HuH-7 (cell line): ENCODE measurements at places on chromosomes 6 and 20.

GRCh38 chr6:131001111-131001736, 61.8 kb downstream of the EPB41L2 start:
- DNase-seq = no peak

- no peak for DNase-seq
Measured at GRCh38 chr20:41405436-41405835, 38.8 kb upstream of the EMILIN3 start.

- no peak for DNase-seq
Measured at GRCh38 chr6:6411115-6411514, 90.7 kb upstream of the F13A1 start.

GRCh38 chr20:24915892-24916291, 33.2 kb upstream of the CST7 start:
- no peak for DNase-seq

GRCh38 chr20:39492223-39492797, 530.2 kb downstream of the DHX35 start:
- DNase-seq = no peak

DNA sequence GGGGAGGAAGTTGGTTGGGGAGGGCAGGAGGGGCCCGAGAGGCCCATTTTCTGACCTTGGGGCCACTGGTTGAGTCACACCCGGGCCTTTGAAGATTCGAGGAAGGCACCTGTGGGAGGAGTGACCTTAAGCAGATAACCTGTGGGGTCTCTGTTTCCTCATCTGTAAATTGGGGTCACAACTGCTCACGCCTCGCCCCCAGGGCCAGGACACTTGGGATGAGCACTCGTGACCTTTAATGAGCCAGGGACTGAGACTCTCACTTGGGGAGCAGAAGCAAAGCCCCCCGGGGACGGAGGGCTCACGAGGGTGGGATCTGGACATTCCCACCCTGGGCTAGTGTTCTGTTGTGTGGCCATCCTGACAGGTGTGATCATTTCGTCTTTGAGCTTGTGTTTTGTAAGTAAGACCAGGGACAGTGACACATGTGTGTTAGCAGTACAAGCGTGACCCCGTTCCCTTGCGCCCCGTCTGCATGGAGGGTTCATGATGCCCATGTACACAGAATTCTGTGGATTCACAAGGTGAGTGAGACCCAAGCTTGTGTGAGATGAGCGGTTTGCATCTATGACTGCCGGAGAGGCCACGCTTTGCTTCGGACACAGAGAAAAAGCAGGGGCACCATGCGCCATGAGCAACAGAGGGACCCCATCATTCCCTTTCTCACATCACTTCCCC, 79.3 kb upstream of the PMEPA1 start:
- no peak for DNase-seq

GRCh38 chr6:64777941-64778785, 928.9 kb downstream of the EYS start:
- DNase-seq = no peak

DNA sequence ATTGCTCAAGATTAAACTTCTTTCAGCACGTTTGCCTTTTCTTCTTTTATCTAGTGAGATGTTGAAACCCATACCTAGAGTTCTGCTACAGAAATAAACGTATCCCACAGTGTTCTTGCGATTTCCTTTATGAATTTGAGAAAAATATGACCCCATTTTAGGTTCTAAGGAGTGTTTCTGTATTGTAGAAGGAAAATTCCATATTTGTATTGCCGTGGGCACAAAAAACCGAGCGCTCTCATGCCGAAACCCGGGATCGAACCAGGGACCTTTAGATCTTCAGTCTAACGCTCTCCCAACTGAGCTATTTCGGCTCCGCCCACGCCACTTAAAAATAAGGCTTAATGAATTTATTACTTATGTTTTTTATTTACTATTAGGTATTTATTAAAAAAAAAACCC, 23.7 kb downstream of the ZNF311 start:
- no peak for DNase-seq

DNA sequence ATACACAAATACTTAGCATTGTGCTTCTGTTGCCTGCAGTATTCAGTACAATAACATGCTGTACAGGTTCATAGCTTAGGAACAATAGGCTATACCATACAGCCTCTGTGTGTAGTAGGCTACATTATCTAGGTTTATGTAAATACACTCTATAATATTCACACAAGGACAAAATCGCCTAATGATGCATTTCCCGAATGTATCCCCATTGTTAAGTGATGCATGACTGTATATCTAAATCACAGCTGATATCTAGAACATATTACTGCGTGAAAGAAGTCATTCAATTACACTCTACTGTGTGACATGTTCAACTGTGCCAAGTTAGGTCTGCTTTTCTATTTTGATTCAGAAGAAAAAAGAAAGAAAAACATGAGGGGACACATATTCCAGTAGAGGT, 633.5 kb downstream of the RFPL4B start:
- no peak for DNase-seq

GRCh38 chr6:48826901-48827701, 636.0 kb downstream of the MMUT start:
- DNase-seq = no peak
